ENCODE measurements at places on chromosomes 11 and 22. TPM values are rescaled to one million over a fixed set of nuclear protein-coding genes. Genes with fewer than 3 reads are reported as not detected.
A peak's percentile ranks its signal among the peaks of the same experiment; 100 is the strongest.

Gene ANKK1
- 0.16 TPM for total RNA-seq

DNA sequence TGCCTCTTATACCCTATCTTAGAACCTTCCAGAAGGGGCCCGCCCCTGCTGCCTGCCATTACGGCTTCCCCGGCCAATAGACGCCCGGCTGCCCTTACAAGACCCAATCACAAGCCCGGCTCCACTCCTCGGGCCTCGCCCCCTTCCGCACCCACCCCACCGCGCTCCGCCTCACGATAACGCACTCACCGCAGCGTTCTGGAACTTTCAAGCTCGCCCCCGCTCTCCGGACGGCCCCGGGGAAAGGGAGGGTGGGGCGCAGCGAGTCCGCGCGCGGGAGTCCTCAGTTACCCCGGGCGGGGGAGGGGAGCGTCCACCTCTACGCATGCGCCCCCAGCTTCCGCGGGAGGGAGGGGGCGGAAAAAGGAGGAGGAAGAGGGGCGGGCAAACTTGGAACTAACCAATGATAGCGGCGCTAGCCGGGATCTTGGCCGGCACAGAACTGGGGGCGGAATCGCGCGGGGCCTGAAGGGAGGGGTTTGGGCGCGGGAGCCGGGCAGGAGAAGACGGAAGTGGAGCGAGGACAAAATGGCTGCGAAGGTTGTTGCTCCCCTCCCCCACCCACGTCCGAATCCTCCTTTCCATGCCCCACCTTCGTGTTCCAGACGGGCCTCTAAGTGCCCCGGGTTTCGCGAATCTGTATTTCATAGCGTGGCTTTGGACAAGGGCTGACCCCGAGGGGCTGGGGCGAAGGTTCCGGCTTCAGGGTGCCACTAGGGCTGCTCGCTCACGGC, 389 bp upstream of the HSPA8 start:
- peak overlapping the region; percentile 94 for H3K4me3 ChIP-seq
- peak; percentile 99 for DNase-seq
- H3K4me1 ChIP-seq, result peaks cover 2% of the 10 kb centered on the region

Gene FREY1
- total RNA-seq, result 0.65 TPM

GRCh38 chr11:14451825-14452224, 47.8 kb downstream of the COPB1 start:
- DNase-seq, result no peak
- peaks cover 2% of the 10 kb centered on the region for H3K4me1 ChIP-seq
- no peak overlapping the region for H3K27ac ChIP-seq
- H3K4me3 ChIP-seq, result no peak overlapping the region
- H3K27me3 ChIP-seq, result no peaks in the 10 kb centered on the region

Gene CRYAB
- total RNA-seq, result 2,347 TPM

Gene TP53I11
- 54.5 TPM for total RNA-seq

- no peak overlapping the region for H3K4me3 ChIP-seq
- H3K4me1 ChIP-seq, result no peaks in the 10 kb centered on the region
- no peak for DNase-seq
- no peak overlapping the region for H3K27ac ChIP-seq
Measured at GRCh38 chr22:34976886-34977285, 89.1 kb upstream of the ISX start.

GRCh38 chr22:50047346-50047745, 10.8 kb downstream of the TTLL8 start:
- H3K4me3 ChIP-seq, result no peak overlapping the region
- no peak overlapping the region for H3K27ac ChIP-seq
- H3K36me3 ChIP-seq, result no peaks in the 10 kb centered on the region
- no peaks in the 10 kb centered on the region for H3K27me3 ChIP-seq

GRCh38 chr11:62502030-62502730, 44.4 kb downstream of the AHNAK start:
- H3K27me3 ChIP-seq, result no peaks in the 10 kb centered on the region
- no peak overlapping the region for H3K4me3 ChIP-seq
- no peak overlapping the region for H3K27ac ChIP-seq
- no peak for DNase-seq

- no peaks in the 10 kb centered on the region for H3K36me3 ChIP-seq
- no peak overlapping the region for H3K4me3 ChIP-seq
- no peaks in the 10 kb centered on the region for H3K4me1 ChIP-seq
- no peak overlapping the region for H3K27ac ChIP-seq
- no peaks in the 10 kb centered on the region for H3K27me3 ChIP-seq
Measured at GRCh38 chr11:115778928-115779650, 274.9 kb upstream of the CADM1 start.

DNA sequence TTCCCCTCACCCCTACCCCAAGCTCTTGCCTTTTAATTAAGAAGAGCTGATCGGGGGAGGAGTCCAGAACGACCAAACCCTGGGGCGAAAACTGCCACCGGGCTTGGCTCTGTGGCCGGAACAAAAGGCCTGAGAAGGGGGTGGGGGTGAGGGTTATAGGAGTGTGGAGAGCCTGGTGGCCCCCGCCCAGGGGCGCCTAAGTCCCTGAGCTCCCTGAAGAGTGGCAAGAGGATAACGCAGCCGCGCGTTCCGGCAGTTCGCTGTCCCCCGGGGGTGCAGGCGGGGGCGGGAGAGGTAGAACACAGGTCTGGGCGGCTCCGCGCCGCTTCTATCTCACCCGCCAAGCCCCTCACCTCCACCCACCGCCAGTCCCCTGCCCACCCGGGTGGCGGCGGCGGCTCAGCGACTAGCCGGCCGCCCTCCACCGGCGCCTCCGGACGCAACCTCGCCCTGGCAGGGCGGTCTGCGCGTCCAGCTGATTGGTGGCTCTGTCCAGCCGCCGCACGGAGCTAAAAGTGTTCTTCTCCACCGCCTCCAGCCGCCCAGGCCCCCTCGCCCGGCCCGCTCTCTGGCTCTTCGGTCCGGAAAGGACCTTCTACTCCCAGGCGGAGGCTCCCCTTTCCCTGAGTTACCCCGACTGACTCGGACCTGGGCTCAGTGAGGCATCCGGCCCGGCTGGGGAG, 18.7 kb upstream of the BDNF start:
- H3K36me3 ChIP-seq, result no peaks in the 10 kb centered on the region
- DNase-seq, result peak; percentile 52
- H3K27ac ChIP-seq, result no peak overlapping the region
- H3K4me3 ChIP-seq, result peak overlapping the region; percentile 2
- no peaks in the 10 kb centered on the region for H3K27me3 ChIP-seq

GRCh38 chr11:10784232-10785145, 24.2 kb downstream of the EIF4G2 start:
- H3K4me1 ChIP-seq, result no peaks in the 10 kb centered on the region
- DNase-seq, result no peak
- peaks cover 2% of the 10 kb centered on the region for H3K36me3 ChIP-seq
- no peak overlapping the region for H3K4me3 ChIP-seq

Gene CFL1
- 812 TPM for total RNA-seq

DNA sequence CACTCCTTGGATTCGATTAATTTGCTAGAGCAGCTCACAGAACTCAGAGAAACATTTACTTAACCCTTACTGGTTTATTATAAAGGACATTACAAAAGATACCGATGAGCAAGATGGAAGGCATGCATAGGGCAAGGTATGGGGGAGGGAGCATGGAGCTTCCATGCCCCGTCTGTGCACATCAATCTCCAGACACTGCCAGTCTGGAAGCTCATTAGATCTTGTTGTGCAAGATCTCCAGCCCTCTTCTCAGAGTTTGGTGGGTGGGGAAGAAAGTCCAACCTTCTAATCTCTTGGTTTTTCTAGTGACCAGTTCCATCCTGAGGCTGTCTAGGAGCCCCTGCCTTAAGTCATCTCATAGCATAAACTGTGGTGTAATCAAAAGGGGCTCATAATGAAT, 190.7 kb downstream of the UVRAG start:
- H3K27me3 ChIP-seq, result no peaks in the 10 kb centered on the region
- H3K4me1 ChIP-seq, result no peaks in the 10 kb centered on the region
- H3K36me3 ChIP-seq, result no peaks in the 10 kb centered on the region
- DNase-seq, result no peak

- H3K4me1 ChIP-seq, result peaks cover 3% of the 10 kb centered on the region
- no peak overlapping the region for H3K4me3 ChIP-seq
- no peak overlapping the region for H3K27ac ChIP-seq
- DNase-seq, result peak; percentile 75
- no peaks in the 10 kb centered on the region for H3K36me3 ChIP-seq
- H3K27me3 ChIP-seq, result no peaks in the 10 kb centered on the region
Measured at GRCh38 chr11:76653674-76654284, 16.8 kb downstream of the LRRC32 start.

Gene TMEM86A
- 4.4 TPM for total RNA-seq

Gene PRDM11
- 23.6 TPM for total RNA-seq

Gene FIBIN
- total RNA-seq, result 169 TPM

Gene ZBTB44
- 37.8 TPM for total RNA-seq

Gene DKK3
- total RNA-seq, result 250 TPM

DNA sequence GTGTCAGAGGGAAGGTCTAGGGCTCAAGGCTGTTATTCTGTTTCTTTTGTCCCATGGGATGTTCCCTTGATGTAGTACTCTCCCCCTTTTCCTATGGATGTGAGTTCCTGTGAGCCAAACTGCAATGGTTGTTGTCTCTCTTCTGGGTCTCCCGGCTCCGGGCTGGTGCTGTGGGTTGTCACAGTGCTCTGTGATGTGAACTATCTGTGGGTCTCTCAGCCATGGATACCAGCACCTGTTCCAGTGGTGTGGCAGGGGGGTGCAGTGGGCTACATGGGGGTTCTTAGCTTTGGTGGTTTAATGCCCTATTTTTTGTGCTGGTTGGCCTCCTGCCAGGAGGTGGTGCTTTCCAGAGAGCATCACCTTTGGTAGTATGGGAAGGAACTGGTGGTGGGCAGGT, 941.1 kb downstream of the KCNA4 start:
- H3K36me3 ChIP-seq, result no peaks in the 10 kb centered on the region
- no peak overlapping the region for H3K4me3 ChIP-seq
- no peaks in the 10 kb centered on the region for H3K27me3 ChIP-seq
- DNase-seq, result no peak

- H3K27me3 ChIP-seq, result no peaks in the 10 kb centered on the region
- no peaks in the 10 kb centered on the region for H3K4me1 ChIP-seq
- no peak overlapping the region for H3K27ac ChIP-seq
- DNase-seq, result peak; percentile 75
Measured at GRCh38 chr11:44525473-44526252, 39.8 kb upstream of the CD82 start.

Gene SYT12
- total RNA-seq, result 4.7 TPM

Gene MS4A6A
- total RNA-seq, result 76.9 TPM

Gene RFPL2
- total RNA-seq, result not detected

Gene EXT2
- total RNA-seq, result 58.0 TPM

- no peaks in the 10 kb centered on the region for H3K36me3 ChIP-seq
- H3K4me3 ChIP-seq, result no peak overlapping the region
- no peaks in the 10 kb centered on the region for H3K4me1 ChIP-seq
- DNase-seq, result no peak
- no peaks in the 10 kb centered on the region for H3K27me3 ChIP-seq
- H3K27ac ChIP-seq, result no peak overlapping the region
Measured at GRCh38 chr11:116234989-116235568, 537.7 kb downstream of the BUD13 start.

DNA sequence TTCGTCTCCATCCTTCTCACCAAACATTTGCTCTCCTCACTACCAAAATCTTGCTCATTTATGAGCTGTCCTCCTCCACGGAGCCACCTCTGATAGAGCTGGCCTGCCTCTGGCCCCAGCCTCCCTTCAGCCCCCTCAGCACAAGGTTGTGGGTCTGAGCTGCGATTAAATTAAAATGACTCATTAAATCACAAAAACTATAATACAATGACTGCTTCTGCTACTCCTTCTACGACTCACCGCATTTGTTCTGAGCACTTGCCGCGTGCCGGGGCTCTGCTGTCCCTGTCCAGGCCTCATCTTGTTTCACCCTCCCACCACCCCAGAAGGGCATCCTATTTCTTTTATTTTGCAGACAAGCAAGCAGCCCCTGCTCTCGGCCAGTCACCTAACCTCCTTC, 49.2 kb upstream of the TIMP3 start:
- no peaks in the 10 kb centered on the region for H3K27me3 ChIP-seq
- no peak for DNase-seq
- H3K27ac ChIP-seq, result no peak overlapping the region
- H3K4me3 ChIP-seq, result no peak overlapping the region
- no peaks in the 10 kb centered on the region for H3K36me3 ChIP-seq

DNA sequence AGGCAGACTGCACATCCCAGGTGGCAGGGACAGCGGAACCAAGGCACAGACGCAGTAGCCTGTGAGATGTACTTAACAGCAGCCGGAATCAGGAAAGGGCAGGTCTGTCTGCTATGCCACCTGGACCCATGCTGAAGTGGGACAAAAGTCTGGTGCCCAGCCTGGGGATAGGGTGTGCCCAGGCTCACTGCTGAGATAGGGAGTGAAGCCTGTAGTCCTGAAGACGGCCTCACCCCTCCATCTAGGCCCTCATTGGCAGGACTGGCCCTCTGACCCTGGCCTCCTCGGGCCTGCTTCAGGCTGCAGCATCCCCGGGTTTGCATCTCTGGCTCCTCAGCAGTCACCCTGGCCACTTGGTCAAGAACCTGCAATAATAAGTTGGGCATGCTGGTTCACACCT, 32.4 kb upstream of the TSKU start:
- H3K36me3 ChIP-seq, result no peaks in the 10 kb centered on the region
- H3K27me3 ChIP-seq, result no peaks in the 10 kb centered on the region
- H3K4me3 ChIP-seq, result no peak overlapping the region
- DNase-seq, result no peak
- no peak overlapping the region for H3K27ac ChIP-seq

- H3K4me1 ChIP-seq, result no peaks in the 10 kb centered on the region
- DNase-seq, result no peak
- no peak overlapping the region for H3K27ac ChIP-seq
- no peaks in the 10 kb centered on the region for H3K36me3 ChIP-seq
Measured at GRCh38 chr11:697811-698311, 2.2 kb downstream of the TMEM80 start.

GRCh38 chr22:30297276-30297990, 8.1 kb upstream of the CASTOR1 start:
- no peaks in the 10 kb centered on the region for H3K36me3 ChIP-seq
- no peak for DNase-seq
- H3K4me1 ChIP-seq, result no peaks in the 10 kb centered on the region
- H3K27me3 ChIP-seq, result no peaks in the 10 kb centered on the region
- H3K27ac ChIP-seq, result no peak overlapping the region
- no peak overlapping the region for H3K4me3 ChIP-seq

GRCh38 chr22:32926600-32926999, 125.1 kb downstream of the TIMP3 start:
- no peaks in the 10 kb centered on the region for H3K4me1 ChIP-seq
- H3K27me3 ChIP-seq, result no peaks in the 10 kb centered on the region
- H3K36me3 ChIP-seq, result no peaks in the 10 kb centered on the region
- H3K4me3 ChIP-seq, result no peak overlapping the region

- DNase-seq, result no peak
- no peak overlapping the region for H3K4me3 ChIP-seq
- H3K27ac ChIP-seq, result no peak overlapping the region
- H3K27me3 ChIP-seq, result no peaks in the 10 kb centered on the region
- no peaks in the 10 kb centered on the region for H3K36me3 ChIP-seq
- H3K4me1 ChIP-seq, result no peaks in the 10 kb centered on the region
Measured at GRCh38 chr11:130213979-130214281, 54.3 kb downstream of the ST14 start.

GRCh38 chr11:111378861-111379601, at the start of gene POU2AF1:
Gene POU2AF1 (minus strand): TSS chr11:111379275. CDS start chr11:111379177, 98 bp downstream.
- no peaks in the 10 kb centered on the region for H3K36me3 ChIP-seq
- no peaks in the 10 kb centered on the region for H3K27me3 ChIP-seq
- DNase-seq, result no peak
- no peaks in the 10 kb centered on the region for H3K4me1 ChIP-seq

Gene KCNC1
- total RNA-seq, result not detected

- no peak overlapping the region for H3K27ac ChIP-seq
- no peak overlapping the region for H3K4me3 ChIP-seq
- H3K4me1 ChIP-seq, result peaks cover 10% of the 10 kb centered on the region
- no peaks in the 10 kb centered on the region for H3K36me3 ChIP-seq
- H3K27me3 ChIP-seq, result no peaks in the 10 kb centered on the region
Measured at GRCh38 chr11:43686207-43686606, 5.7 kb downstream of the HSD17B12 start.

Gene TBRG1
- total RNA-seq, result 47.9 TPM

Gene CXCR5
- 0.06 TPM for total RNA-seq
